Mesothelial cell of epicardium (in vitro differentiated cells): ENCODE measurements at places on chromosomes 4 and X. TPM values are rescaled to one million over a fixed set of nuclear protein-coding genes. Genes with fewer than 3 reads are reported as not detected.

DNA sequence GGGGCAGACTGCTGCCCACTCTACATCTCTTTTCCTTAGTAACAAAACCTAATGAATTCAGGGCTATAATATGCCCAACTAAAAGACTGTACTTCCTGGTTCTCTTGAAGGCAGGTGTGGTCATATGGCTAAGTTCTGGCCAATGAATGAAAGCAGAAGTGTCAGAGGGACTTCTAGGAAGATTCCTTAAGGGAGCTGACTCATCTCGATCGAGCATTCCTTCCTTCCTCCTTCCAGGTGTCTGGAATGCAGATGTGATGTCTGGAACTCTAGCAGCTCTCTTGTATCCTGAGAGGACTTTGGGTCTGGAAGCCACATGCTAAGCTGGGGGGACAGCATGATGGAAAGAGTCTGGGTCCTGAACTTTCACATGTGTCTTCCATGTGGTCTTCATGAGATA, 116.2 kb upstream of the STX18 start:
- DNase-seq: no peak
- no peak overlapping the region for H3K4me3 ChIP-seq
- no peaks in the 10 kb centered on the region for H3K27me3 ChIP-seq
- peaks cover 15% of the 10 kb centered on the region for H3K4me1 ChIP-seq

ARL9 gene
- 0.73 to 1.1 TPM (median 0.83 TPM) in 3 replicates for total RNA-seq

GRCh38 chr4:41146196-41146595, 68.1 kb downstream of the APBB2 start:
- no peak for DNase-seq
- H3K4me1 ChIP-seq: peaks cover 42% of the 10 kb centered on the region
- no peaks in the 10 kb centered on the region for H3K27me3 ChIP-seq
- H3K27ac ChIP-seq: peak overlapping the region; percentile 69

- no peak overlapping the region for H3K27ac ChIP-seq
- no peaks in the 10 kb centered on the region for H3K4me1 ChIP-seq
- H3K4me3 ChIP-seq: no peak overlapping the region
- no peaks in the 10 kb centered on the region for H3K27me3 ChIP-seq
- H3K36me3 ChIP-seq: no peaks in the 10 kb centered on the region
These were observed 118.0 kb downstream of the PWWP3B start for GRCh38 chrX:106286053-106286650.

- peaks cover 75% of the 10 kb centered on the region for H3K4me1 ChIP-seq
- H3K36me3 ChIP-seq: no peaks in the 10 kb centered on the region
- no peak overlapping the region for H3K4me3 ChIP-seq
- peak overlapping the region; percentile 64 for H3K27ac ChIP-seq
- peak; percentile 27 for DNase-seq
These were observed 39.5 kb downstream of the GPC4 start for GRCh38 chrX:133375615-133376340.

GRCh38 chrX:4450177-4450576, 736.7 kb upstream of the PRKX start:
- no peak for DNase-seq
- no peaks in the 10 kb centered on the region for H3K4me1 ChIP-seq
- H3K4me3 ChIP-seq: no peak overlapping the region
- no peak overlapping the region for H3K27ac ChIP-seq

DGKK gene
- total RNA-seq: 0.04 to 0.07 TPM (median 0.05 TPM) in 3 replicates

- no peaks in the 10 kb centered on the region for H3K36me3 ChIP-seq
- H3K27me3 ChIP-seq: peaks cover 4% of the 10 kb centered on the region
- peaks cover 2% of the 10 kb centered on the region for H3K4me1 ChIP-seq
- DNase-seq: no peak
- no peak overlapping the region for H3K4me3 ChIP-seq
These were observed 626.8 kb downstream of the TLL1 start for GRCh38 chr4:166499820-166500219.

DNA sequence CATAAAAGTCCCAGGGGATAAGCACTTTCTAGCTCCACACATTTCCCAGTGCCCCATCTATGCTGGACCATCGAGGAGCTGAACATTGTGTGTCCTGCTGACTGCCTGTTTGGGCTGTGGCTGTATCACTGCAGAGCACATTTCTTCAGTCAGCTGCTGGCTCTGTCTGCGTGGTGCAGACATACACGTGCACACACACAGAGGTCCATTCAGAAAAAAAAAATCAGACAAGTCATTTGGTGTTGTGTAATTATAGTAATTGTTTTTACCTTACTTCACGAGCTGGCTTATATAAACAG, 1.1 kb upstream of the PDLIM3 start:
- DNase-seq: no peak
- peaks cover 28% of the 10 kb centered on the region for H3K27me3 ChIP-seq
- no peaks in the 10 kb centered on the region for H3K36me3 ChIP-seq
- no peak overlapping the region for H3K27ac ChIP-seq

CSAG1 gene
- total RNA-seq: not detected in 3 replicates

GRCh38 chr4:153763404-153763803, 3.6 kb upstream of the RNF175 start:
- no peak overlapping the region for H3K4me3 ChIP-seq
- peaks cover 7% of the 10 kb centered on the region for H3K4me1 ChIP-seq
- H3K27ac ChIP-seq: no peak overlapping the region
- DNase-seq: no peak
- H3K27me3 ChIP-seq: peaks cover 31% of the 10 kb centered on the region

SH3TC1 gene
- total RNA-seq: 22.0 to 24.0 TPM (median 23.2 TPM) in 3 replicates

PNMA6F gene
- not detected in 3 replicates for total RNA-seq

- peaks cover 98% of the 10 kb centered on the region for H3K27me3 ChIP-seq
- peaks cover 9% of the 10 kb centered on the region for H3K4me1 ChIP-seq
- peak overlapping the region; percentile 46 for H3K4me3 ChIP-seq
These were observed 765 bp upstream of the DGKK start for GRCh38 chrX:50471390-50471789.

GJB1 gene
- total RNA-seq: 0.11 TPM in 1 of 3 replicates, not detected in the others

TMEM47 gene
- total RNA-seq: 11.1 to 11.8 TPM (median 11.8 TPM) in 3 replicates

DNA sequence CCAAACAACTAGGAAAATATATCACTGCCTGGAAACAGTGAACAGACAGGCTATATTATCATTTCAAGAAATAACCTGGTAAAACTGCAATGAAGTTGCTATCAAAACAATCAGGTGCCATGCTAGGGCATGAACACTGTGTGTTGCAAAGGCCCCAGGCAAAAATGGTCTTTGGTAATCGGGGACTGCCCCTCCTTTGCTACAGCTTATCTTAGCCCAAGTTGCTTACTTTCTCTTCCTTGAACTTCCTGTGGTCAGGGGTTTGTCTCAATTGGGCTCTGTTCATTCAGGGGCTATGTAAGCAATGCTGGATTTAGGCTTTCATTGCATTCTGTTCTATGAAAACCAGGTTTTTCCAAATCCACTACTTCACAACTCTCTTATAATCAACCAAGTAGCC, 30.4 kb downstream of the SCML1 start:
- H3K36me3 ChIP-seq: no peaks in the 10 kb centered on the region
- no peaks in the 10 kb centered on the region for H3K27me3 ChIP-seq
- H3K4me1 ChIP-seq: no peaks in the 10 kb centered on the region
- H3K4me3 ChIP-seq: no peak overlapping the region
- DNase-seq: no peak
- no peak overlapping the region for H3K27ac ChIP-seq

GRCh38 chrX:13506574-13506973, 62.8 kb upstream of the EGFL6 start:
- DNase-seq: no peak
- H3K4me1 ChIP-seq: peaks cover 3% of the 10 kb centered on the region
- no peak overlapping the region for H3K4me3 ChIP-seq
- no peak overlapping the region for H3K27ac ChIP-seq

DNA sequence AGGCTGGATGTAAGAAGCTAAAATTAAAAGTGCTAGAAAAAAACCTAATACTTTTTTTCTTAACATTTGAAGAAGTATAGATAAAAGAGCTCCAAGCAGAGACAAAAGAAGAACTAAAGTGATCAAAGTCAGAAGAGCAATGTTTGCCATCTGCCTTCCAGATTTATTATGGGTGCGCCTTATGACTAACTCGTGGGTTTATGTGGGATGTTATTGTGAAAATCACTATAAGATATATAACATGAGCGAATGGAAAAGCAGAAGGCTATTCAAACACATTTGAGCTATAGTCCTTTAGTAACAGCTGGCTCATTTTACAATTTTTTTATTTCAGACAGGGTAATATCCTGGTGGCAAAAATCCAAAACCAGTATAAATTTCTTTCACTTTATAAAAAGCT, 1040.7 kb downstream of the RAPGEF2 start:
- no peak overlapping the region for H3K4me3 ChIP-seq
- peaks cover 35% of the 10 kb centered on the region for H3K4me1 ChIP-seq
- no peaks in the 10 kb centered on the region for H3K27me3 ChIP-seq
- no peak for DNase-seq
- no peaks in the 10 kb centered on the region for H3K36me3 ChIP-seq

DNA sequence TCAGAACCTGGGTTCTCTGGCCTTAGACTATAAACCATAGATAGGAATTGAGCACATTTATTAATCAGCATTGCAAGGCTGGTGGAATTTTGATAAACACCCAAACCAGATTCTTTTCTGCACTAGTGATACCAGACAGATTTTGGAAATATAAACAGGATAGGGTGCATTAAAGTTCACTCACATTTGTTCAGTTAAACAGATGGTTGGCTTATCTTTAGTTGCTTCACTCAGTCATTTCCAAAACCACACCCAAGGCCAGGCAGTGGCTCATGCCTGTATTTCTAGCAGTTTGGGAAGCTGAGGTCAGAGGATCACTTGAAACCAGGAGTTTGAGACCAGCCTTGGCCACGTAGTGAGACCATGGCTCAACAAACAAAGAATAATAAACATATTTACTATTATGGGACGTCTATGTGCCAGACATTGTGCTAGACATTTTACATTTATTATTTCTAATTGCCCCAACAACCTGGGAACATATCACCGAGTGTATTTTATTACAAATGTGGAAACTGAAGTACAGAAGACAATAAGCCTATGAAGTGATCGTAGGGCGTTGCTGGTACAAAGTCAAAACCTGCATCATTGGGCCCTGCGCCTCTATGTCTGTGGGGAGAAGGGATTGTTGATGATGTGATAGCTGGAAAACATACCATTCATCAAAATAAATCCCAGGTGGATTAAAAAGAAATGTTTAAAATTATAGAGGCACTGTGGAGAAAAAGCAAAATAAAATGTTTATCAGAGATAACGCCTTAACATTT, 15.0 kb downstream of the ADD1 start:
- peaks cover 57% of the 10 kb centered on the region for H3K4me1 ChIP-seq
- H3K27me3 ChIP-seq: no peaks in the 10 kb centered on the region
- no peak for DNase-seq
- peak overlapping the region; percentile 49 for H3K27ac ChIP-seq

- H3K27me3 ChIP-seq: no peaks in the 10 kb centered on the region
- no peak overlapping the region for H3K27ac ChIP-seq
- peaks cover 2% of the 10 kb centered on the region for H3K36me3 ChIP-seq
- H3K4me1 ChIP-seq: peaks cover 4% of the 10 kb centered on the region
These were observed 27.9 kb downstream of the CCDC149 start for GRCh38 chr4:24884902-24885301.

IL1RAPL2 gene
- 0.42 to 0.92 TPM (median 0.54 TPM) in 3 replicates for total RNA-seq

- peak overlapping the region; percentile 68 for H3K4me3 ChIP-seq
- peaks cover 91% of the 10 kb centered on the region for H3K27me3 ChIP-seq
- H3K4me1 ChIP-seq: peaks cover 64% of the 10 kb centered on the region
- no peak for DNase-seq
- peak overlapping the region; percentile 64 for H3K27ac ChIP-seq
These were observed 69.2 kb downstream of the FBXO8 start for GRCh38 chr4:174214101-174214878.

LGI2 gene
- total RNA-seq: 4.0 to 4.5 TPM (median 4.1 TPM) in 3 replicates

GRCh38 chr4:96775501-96775900, 935.6 kb downstream of the PDHA2 start:
- H3K27me3 ChIP-seq: no peaks in the 10 kb centered on the region
- peaks cover 3% of the 10 kb centered on the region for H3K36me3 ChIP-seq
- H3K27ac ChIP-seq: peak overlapping the region; percentile 33

ARHGAP6 gene
- 5.3 to 5.6 TPM (median 5.4 TPM) in 3 replicates for total RNA-seq
